ENCODE measurements at places on chromosomes 6 and 20.

DNA sequence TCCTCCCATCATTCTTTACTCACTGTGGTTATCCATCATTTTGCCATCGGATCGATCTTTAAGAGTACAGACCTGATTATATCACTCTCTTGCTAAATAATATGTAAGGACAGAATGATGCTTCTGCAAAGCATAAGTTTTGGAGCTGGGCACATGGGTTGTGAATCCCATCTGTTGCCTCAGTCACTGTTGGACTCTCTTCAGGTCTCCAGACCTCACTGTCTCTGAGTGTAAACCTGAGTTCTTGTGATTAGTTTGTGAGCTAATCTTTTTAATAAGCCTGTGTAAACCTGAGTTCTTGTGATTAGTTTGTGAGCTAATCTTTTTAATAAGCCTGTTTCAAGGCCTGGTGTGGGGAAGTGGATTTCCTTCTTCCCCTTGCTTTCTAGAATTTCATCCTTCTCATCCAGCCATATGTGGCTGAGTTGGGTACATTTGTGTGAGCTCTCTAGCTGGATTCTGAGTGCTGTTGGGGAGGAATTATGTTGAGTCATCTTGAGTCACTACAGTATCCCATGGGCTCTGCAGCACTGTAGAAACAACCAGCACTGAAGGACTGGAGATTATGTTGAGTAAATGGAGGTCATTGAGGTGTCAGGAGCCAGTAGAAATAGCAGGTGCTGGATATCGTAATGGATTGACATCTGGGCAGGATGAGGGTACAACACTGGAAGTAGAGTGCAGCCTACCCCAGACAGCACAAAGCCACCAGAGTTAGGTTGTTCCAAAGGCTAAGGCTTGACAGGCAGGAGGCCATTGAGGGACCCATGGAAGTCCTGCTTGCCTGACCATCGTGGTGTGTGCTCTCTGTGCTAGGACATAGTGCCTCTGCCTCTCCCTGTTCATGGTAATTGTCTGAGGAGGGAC lies 52.4 kb downstream of the SCAND1 start:
- DNase-seq: peak; percentile 54

DNA sequence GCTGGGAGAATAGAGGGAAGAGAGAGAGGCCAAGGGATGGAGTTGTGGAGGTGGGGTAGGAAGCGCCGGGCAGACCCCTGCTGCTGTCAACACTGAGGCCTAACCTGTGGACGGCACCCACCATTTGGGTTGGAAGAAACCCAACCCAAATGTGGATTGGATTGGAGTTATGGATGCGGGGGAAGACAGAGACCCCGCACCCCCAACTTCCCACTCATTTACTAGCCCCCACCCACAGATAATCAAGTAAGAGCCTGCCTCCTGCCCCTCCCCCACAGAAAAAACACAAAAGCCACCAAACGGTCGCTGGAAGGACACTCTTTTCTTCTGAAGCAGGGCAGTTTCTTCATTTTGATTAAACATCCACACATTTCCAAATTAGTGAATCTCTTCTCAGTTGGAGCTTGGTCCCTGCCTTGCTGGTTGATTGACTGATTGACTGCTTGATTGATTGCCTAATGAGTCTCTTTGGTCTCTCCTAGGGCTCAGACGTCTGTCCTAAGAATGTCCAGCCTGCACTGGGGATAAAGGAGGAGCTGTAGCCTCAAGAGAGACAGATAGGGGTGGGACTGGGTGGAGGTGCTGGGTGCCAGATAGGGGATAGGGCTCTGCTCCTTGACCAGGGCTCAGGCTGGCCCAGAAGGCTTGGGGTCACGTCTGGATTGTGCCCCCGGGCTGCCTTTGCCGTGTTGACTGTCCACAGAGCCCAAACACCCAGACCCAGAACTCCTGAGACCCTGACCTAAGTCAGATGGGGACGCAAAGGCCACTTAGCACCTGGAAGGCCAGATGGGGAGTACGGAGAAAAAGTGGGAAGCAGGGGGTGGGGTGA lies 74.9 kb upstream of the FOXP4 start:
- no peak for DNase-seq

- no peak for DNase-seq
Observed at GRCh38 chr6:130516604-130517003, 150.8 kb downstream of the TMEM200A start.

DNA sequence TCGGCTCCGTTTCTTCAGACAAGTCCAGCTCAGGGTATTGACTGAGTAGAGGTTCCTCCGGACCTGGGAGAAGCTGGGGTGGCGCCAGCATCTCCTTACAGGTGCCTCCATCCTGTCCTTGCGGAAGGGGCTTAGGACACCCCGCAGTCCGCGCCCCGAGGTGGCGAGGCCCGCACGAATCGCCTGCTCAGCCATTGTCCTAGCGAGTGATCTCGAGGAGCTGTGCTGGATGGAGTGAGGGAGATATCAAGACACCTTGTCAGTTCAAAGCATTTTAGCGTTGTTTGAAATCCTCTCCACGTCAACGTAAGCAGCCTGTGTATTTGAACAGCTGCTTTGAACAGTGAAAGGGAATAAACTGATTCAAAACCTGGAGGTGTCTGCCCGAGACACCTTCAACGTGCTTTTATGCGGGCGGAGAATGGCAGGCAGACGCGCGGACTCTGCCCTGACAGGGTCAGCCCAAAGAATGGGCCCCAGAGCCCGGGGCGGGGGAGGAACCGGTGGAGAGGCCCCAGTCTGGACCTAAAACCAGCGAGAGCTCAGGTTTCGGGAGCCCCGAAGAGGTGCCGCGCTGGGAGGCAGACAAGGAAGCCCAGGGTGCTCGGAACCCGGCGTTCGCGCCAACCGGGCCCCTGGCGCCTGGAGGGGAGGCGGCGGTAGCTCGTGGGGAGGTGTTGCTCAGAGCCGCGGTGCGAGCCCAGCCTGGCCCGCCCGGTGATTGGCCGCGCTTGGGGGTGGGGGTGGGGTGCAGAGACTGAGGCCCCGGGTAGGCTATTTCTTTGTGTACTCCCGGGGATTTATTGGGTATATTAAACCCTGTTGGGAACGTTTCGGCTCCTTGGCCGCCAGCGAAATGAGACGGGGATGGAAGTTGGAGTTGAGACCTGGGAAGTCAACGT lies 3.1 kb upstream of the POU3F2 start:
- DNase-seq: no peak

DNA sequence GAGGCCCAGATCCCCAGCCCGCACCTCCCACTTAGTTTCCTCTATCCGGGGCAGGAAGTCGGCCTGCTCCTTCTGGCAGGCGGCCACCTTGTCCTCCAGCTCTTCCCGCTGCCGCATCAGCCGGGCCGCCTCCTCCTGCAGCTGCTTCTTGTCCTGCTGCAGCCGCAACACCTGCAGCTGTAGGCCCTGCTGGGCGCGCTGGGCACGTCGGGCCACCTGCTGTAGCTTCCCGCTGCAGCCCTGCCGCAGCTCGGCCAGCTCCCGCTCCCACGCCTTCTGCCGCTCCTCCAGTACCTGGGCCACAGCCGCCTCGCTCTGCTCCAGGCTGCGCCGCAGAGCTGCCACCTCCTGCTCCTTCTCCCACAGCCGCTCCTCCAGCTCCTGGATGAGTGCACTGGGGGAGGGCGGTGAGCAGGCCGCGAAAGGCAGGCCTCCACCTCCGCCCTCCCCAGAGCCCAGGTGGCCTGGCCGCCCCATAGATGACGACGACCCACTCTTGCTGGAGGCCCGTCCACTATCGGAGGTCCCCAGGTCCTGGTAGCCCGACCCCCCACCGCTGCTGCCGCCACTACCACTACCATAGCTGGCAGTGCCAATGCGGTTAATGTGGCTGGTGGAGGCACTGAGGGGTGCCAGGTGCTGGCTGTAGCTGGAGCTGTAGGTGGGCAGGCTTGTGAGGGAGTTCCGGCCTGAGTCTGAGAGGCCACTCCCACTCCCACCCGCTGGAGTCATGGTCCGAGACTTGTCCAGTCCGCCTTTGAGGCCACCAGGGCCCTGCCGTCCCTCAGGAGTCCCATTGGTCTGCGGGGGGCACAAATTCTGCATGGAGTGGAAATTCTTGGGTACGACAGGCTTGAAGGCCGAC lies 6.0 kb upstream of the FASTKD5 start:
- DNase-seq: no peak

DNA sequence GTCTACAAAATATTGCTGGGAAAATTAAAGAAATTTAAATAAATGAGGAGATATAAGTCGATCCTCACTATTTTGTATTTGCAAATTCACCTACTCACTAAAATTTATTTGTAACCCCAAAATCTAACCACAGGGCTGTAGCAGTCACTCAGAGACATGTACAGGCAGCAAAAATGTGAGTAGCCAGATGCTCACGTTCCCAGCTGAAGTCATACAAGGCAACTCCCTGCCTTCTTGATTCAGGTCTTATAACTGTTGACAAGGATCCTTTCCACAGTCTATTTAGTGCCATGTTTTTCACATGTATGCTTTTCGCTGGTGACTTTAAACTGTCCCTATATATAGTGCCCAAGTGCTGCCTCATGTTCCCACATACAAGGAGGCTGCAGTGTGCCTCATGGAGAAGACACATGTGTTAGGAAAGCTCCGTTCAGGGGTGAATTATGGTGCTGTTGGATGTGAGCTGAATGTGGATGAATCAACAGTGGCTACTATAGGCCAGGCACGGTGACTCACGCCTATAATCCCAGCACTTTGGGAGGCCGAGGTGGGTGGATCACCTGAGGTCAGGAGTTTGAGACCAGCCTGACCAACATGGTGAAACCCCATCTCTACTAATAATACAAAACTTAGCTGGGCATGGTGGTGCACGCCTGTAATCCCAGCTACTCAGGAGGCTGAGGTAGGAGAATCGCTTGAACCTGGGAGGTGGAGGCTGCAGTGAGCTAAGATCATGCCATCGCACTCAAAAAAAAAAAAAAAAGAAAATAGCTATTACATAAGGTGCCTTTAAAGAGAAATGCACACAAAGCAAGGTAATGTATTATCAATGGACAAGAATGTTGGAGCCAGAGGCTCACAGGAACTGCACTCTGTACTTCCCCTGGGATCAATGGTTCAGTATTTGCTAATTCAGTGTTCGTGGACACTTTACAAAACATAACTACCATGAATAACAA lies 55.3 kb downstream of the STK35 start:
- no peak for DNase-seq

Measured in trophoblast cell (in vitro differentiated cells and primary cell).